ENCODE measurements at places on chromosomes 6 and 20.

- DNase-seq: no peak
Observed at GRCh38 chr6:41373919-41374617, 38.7 kb downstream of the NCR2 start.

DNA sequence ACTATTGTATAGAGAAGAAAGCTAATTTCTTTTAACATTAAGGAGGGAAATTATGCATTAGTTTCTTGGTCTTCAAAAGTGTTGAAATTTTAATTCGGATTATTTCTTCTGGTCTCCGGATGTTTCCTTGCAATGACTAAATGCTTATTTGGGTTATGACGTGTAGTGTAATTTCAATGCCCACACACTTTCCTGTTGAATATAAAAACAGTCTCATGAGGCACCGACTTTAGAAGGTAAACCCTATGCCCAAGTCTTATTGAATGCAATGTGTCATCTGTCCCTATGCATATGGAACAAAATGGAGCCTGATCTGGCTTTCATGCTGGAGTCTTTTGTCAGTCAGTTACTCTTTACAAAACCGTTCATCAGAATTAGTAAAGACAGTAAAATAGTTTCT is 17.7 kb downstream of the GJA1 start:
- no peak for DNase-seq

DNA sequence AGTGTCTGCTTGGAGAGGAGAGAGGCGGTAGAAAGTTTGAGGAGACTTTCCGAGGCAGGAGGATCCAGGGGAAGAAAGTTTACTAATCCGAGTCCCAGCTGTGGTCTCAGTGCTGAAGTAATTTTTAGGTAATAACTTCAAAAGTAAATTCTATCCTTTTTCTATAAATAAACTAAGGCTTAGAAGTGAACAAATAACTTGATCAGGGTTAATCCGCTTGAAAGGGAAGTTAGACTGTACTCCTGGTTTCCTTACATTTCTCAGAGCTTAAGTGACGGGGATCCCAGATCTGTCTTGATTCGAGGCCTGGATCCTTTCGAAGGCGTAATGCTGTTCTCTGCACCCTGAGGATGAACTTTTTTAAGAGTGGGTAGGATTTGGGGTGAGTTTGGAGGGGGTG is 2.6 kb downstream of the STK35 start:
- no peak for DNase-seq

DNA sequence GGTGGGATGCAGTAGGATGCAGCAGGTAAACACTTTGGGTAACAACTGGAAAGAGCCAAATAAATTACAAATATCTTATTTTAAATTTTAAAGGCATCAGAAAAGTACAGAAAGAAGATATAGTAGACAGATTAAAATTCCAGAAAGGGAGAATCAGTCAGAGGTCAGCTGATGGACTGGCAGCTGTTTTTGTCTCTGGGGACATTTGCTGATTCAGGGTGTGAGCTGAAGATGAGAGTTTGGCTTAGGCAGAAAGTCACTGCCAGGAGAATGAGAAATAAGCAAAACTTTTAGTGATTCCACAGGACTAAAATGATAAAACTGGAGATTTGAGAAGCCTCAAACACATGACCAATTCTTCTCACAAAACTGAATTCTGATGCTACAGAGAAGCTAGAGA is 39.5 kb downstream of the AHI1 start:
- no peak for DNase-seq

DNA sequence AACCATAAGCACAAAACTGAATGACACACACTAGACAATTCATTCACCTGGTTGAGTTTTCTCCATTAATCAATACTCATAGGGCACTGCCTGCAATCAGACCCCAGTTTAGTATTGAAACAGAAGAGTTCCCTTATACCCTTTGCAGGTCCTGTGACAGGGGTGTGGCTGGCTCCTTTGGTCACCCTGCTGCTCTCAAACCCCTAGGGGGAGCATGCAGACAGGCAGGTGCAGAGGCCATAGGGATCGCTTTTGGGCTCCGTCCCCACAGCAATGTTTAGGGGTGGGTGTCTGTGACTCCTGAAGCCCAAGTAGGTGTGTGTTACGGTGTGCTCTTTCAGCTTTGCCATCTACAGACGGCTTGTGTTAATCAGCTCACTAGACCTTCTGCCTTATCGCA is 210.4 kb downstream of the CENPW start:
- DNase-seq: no peak

- DNase-seq: no peak
Observed at GRCh38 chr20:57958050-57958420, 248.2 kb upstream of the PMEPA1 start.

- no peak for DNase-seq
Observed at GRCh38 chr6:157759028-157759427, 64.0 kb upstream of the SNX9 start.

DNA sequence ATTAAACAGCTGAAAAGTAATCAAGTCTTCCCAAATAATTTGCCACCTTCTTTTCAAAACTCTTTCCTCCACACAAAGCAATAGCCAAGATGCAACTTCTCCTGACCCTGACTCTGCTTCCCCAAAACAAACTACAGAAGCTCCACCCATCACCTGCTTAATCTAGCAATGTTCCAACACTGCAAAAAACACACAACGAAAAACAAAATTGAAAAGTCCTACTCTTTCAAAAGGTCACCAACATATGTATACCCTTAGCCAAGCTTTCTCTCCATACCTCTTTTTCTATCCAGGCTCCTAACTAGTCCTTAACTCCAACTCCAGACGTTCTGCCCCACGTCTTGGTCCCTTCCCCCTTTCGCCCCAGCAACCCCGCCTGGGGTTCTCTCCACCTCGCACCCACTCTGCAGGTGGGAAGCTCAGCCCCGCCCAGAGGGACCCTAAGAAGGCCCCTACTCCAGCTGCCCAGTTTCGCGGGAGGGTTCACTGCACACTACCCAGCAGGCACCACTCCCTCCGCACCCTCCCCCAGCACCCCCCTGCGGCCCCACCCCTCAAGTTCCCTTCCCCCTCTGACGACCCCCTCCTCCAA is 717 bp downstream of the CSNK2A1 start:
- peak; percentile 18 for DNase-seq

- no peak for DNase-seq
Observed at GRCh38 chr20:45187693-45188092, 13.0 kb downstream of the PI3 start.

DNA sequence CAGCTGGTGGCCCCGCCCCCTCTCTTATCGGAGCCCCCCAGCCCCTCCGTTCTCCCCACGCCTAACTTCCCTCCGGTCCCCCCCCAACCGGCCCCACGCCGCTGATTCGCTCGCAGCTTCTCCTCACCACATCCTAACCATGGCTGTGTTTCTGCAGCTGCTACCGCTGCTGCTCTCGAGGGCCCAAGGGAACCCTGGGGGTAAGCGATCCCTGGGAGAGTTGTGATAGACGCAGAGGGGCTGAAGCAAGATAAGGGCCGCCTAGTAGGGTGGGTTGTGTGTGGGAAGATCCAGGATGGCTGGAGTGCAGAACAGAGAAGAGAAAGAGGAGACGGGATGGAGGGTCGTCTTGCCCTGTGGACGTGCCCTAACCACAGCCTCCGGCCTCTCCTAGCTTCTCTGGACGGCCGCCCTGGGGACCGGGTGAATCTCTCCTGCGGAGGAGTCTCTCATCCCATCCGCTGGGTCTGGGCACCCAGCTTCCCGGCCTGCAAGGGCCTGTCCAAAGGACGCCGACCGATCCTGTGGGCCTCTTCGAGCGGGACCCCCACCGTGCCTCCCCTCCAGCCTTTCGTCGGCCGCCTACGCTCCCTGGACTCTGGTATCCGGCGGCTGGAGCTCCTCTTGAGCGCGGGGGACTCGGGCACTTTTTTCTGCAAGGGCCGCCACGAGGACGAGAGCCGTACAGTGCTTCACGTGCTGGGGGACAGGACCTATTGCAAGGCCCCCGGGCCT is at the start of gene MPIG6B:
MPIG6B (plus strand) TSS at position 129 of the 735 bp plus-strand sequence; CDS start at position 140, 11 bp downstream.
- no peak for DNase-seq

GRCh38 chr20:19205981-19206396 is 6.5 kb upstream of the SLC24A3 start:
- peak; percentile 23 for DNase-seq

All from GM18507 (cell line).